ENCODE measurements at places on chromosomes 6 and 20.

- no peak for DNase-seq
Measured at GRCh38 chr6:20719980-20720379, 185.7 kb downstream of the CDKAL1 start.

DNA sequence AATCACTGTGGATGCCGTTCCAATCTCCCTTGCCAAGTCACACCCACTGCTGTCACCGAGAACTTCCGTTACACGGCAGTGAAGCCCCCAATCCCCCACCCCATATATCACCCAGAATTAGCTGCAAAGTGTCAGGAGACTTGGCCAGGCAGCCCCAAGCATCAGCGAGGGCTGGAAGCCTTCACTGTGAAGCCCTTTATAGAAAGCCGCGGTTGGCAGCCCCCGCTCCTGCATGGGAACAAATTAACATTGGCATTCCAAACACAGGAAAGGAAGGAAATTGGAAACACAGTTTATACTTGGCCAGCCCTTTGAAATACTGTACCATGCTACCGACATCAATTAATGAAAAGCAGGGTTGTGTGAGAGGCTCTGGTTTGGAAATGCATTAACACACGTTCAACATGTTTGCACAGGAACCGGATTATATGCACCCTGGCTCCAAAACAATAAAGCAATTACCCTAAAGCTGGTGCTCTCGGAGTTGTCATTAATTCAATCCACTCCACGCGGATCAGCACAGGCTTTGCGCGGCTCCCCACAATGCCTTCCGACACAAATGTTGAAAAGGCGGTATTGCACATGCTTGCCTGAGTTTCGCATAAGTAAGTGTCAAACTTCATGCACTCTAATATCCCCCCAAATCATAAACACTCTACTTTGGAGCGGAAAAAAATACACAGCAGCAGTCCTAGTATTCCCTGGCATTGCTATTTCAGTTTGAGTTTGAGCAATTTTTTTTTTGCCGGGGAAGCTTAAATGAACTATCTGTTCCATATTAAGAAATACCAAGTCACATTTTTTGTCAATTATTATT, 7.1 kb downstream of the BMP7 start:
- DNase-seq = no peak

GRCh38 chr6:1672379-1672778, 62.7 kb downstream of the FOXC1 start:
- no peak for DNase-seq

DNA sequence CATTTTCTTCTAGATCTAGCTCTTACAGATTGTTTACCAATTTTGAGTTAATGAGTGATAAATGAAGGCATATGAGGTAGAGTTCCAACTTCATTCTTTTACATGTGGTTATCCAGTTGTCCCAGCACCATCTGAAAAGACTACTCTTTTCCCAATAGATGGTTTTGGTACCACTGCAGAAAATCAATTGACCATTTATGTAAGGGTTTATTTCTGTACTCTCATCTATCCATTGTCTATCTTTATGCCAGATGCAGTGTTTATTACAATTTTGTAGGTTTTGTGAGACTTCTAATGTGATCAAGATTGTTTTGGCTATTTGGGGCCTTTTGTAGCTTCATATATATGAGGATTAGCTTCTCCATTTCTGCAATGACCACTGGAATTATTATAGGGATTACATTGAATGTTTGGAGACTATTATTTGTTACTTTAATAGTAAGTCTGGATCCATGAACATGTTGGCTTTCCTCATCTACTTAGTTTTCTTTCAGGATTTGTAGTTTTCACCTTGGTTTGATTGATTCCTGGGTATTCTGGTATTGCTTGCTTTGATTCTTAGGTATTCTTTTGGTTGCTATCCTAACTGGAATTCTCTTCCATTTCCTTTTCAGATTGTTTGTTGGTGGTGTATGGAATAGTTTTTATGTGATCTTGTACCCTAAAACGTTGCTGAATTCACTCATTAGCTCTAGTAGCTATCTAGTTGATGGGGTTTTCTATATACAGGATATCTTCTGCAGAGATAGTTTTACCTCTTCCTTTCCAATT, 10.4 kb downstream of the SNRPB start:
- DNase-seq = no peak

DNA sequence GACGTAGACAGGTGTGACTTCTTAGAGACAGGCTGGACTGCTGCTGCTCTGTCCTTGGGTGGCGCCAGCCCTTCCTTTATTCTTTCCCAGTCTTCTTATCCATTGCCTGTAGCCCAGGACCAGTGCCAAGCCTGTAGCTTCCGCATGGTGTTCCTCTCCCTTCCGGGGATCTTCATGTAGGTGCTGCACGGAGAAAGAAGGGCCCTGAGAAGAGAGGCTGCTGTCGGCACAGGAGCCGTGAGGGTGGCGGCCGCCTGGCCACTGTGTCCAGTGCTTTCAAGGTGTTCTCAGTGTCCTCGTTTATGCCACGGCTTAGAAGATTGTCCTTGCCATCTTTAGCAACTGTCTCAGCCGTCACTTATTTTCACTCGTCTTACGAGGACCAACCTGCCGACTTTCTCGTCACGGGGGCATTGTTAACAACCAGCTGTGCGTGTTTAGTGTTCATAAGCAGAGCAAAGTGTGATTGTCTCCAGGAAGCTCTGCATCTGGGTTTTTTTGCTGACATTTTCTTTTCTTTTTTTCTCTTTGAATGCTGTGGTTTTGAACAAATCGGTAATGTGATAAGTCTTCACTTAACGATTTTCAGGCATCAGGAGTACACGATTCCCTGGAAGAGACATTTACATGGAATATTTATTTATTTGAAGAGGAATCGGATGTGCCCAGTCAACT, 61.2 kb downstream of the PPP1R14C start:
- no peak for DNase-seq

DNA sequence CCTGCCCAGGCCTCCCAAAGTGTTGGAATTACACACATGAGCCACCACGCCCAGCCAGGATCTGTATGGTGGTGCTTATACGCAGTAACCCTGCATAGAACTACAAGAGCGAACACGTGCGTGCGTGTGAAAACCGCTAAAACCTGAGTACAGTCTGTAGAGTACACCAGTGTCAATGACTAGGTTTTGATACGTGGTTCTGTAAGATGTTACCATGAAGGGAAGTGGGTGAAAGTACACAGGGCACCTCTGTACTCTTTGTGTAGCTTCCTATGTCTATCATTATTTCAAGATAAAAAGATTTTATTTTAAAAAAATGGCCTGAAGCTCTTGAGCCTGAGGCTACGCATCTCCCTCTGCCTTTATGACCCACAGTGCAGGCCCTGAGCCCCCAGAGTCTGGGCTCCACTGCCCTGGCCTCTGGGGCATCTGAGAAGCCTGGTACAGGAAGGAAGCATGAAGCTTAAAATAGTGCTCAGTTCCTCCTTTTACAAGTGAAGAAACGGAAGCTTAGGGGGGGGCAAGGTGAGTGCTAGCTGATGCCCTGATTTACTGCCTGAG, 21.6 kb downstream of the LY86 start:
- no peak for DNase-seq

GRCh38 chr6:30227763-30228487, 14.7 kb upstream of the TRIM26 start:
- no peak for DNase-seq

Measured in esophagus squamous epithelium (tissue), 5 donors.